ENCODE measurements at places on chromosomes 12 and 14. TPM values are rescaled to one million over a fixed set of nuclear protein-coding genes. Genes with fewer than 3 reads are reported as not detected.

DNA sequence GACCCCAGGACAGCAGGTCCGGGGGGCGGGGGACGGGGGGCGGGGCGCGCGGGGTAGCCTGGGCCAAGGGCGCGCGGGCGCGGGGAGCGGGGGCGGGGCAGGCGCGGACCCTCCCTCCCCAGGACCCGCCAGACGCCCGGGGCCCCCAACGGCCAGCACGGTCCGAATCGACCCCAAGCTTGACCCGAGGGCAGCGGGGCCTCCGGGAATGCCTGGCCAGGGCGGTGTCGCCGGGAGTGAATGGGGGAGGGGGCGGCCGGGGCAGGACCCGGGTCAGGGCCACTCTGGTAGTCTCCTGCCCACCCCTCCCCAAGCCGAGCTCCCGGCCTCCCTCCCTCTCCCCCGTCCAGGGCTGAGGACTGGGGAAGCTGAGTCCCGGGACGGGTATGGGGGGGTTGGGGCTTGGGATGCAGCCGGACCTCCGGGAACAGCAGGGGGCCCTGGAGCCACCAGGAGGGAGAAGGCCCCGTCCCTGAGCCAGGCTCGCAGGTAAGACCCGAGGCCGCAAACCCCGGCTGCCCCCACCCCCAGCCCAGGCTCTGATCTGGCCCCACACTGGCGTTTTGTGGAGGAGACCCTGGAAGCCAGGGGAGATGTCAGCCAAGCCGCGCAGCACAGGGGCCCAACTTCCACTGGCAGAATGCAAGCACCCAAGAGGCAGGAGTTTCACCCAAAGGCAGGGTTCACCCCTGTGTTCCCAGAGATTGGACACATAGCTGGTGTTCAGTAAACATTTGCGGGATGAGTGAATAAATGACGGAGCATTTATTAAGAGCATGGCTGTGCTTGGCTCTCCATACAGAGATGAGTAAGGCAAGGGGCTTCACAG, 545 bp upstream of the GALNT9 start:
- no peak for DNase-seq

GRCh38 chr14:92380582-92380981, 57.6 kb downstream of the SLC24A4 start:
- DNase-seq = no peak

DNA sequence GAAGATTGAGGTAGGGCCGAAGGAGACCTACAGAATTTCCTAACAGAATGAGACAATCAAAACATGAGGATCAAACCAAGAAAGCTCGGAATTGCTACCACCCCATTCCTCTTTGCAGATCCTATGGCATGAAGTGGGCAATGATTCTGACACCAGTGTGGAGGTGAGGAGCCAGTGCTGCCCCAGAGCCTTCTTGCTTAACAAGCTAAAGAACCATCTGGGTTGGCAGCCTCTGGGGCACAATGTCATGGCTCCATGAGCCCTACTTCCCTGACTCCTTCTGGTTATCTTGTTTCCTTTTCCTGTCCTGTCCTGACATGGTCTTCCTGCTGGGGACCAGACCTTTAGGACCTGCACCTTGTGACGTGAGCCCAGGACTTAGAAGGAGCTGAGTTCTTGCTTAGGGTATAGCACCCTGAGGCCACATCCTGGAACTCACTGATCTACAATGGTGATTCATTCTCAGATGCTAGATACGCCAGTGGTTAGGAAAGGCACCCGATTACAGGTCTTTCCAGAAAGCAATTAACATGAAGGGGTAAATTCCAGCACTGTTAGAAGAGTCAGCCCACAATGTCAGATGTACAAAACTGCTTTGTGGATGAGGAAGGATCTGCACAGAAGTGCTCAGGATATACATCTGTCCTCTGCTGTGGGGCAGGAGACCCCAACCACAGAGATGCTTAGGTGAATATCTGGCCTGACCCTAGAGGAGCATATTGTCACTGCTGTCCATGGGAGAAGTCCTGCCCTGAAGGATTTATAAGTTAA, 324.2 kb downstream of the ZFP36L1 start:
- no peak for DNase-seq

DNA sequence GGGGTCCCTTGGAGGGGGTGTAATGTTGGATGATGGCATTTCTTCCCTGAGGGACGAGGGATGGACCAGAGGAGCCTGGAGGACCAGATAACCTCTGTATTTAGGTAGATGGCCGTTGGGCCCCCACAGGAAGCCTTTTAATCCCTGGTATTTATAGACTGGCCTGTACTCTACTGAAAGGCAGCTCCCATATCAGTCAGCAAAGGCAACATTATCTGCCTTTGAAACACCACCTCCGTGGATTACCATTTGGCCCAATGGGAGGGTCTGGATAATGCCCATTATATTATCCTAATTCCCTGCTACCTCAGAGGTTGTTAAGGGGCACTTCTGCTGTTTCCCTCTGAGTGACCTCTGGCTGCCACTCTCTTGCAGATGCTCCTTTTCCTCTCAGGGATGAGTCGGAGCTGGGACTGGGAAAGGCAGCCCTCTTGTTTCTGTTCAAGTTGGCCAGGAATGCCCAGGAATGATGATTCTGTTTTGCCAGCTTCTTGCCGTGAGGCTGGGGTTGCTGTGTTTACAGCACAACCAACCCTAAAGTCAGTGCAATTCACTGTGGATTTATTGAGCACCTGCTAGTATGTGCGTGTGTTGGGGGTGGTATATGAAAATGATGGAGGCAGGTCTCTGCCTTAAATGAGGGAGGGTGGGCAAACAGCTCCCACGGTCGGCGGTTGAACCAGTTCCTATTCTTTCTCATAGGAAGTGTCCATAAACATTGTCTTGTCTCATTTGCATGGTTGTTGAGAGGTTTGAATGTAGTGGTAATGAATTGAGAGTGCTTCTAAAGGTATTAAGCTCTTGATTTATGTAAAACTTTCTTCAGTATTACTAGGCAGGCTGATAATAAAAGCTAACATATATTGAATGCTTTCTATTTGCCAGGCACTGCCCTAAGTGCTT, 18.1 kb downstream of the SUSD6 start:
- DNase-seq = no peak

DNA sequence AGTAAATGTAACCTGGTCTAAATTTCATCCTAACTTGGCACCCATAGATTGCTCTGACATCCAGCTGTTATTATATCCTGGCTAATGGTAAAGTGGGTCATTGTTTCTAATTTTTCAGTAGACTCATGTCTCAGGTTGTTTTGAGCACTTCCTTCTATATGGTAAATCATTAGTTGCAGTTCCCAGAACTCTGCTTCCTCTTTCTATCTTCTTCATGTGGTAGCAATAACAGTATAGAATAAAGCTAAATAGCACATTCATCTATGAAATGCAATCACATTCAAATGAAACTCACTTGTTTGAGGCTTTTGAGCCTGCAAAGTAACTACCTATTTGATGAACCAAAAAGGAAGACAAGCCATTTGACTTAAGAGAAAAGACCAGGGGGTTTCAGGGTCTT, 65.1 kb upstream of the GZMB start:
- DNase-seq = no peak

DNA sequence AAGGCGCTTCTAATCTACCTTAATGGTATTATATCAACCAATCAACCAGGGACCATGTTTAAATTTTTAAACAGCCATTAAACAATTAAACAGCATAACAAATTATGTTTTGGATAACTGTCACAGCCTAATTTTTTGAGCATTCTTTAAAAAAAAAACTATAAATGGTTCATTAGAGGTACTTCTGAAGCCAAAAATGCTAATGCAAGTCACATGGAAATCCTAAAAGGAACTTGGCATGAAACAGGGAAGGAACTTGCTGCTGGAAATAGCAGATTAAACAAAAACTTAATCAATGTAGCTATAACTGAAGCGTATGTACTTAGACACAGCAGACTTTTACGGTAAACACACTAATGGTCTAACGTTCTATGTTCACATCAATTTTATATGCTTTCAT, 190.2 kb upstream of the BTG1 start:
- DNase-seq = no peak

DNA sequence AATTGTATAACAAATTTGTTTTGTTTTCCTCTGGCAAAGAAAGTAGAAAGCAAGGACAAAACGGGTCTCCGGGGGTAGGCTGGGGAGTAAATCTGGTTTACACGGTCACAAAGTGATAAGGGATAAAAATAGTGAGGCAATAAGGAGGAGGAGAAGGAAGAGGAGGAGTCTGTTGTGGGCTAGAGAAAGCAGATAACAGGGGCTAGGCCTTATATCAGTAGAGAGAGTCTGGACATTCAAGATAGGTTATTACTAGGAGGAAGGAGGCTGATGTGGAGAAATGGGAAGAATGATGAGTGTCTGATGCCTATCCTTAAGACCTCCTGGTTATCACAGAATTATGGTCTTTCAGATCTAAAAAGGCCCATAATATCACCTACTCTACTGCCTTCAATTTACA, 83.2 kb upstream of the SSTR1 start:
- no peak for DNase-seq

DNA sequence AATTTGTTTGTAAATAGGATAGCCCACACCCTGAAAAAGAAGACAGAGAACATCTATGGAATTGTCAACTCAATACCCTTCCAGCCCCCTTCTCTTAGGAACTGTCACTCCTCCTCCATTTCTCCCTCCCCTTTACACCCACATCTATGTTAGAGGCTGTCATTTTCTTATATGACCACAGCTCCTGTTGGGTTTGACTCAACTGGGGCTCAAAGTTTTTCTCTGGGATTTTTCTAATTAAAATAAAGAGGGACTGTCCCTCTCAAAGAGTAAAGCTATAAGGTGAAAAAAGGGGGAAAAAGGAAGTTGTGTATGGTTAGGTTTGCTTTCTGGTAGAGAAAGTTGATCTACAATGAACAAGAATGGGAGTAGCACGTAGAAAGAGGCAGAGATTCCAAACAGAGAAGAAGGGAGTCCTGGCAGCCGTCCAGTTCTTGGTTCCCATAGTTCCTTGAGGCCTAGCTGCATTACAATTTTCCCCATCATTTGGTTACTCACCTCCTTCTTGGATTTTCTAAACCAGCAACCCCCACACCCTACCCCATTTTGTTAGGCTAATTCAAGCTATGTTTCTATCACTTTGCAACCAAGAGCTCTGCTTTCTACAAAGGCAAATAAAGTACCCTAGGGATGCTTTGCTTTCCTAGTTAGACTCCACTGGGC, 44.3 kb upstream of the STK38L start:
- DNase-seq = no peak

The SLC25A21 gene
- not detected for total RNA-seq

- no peak for DNase-seq
These were observed 264.9 kb downstream of the CCER1 start for GRCh38 chr12:90690120-90690519.

- no peak for DNase-seq
These were observed 191.3 kb upstream of the TBX3 start for GRCh38 chr12:114875313-114875712.

DNA sequence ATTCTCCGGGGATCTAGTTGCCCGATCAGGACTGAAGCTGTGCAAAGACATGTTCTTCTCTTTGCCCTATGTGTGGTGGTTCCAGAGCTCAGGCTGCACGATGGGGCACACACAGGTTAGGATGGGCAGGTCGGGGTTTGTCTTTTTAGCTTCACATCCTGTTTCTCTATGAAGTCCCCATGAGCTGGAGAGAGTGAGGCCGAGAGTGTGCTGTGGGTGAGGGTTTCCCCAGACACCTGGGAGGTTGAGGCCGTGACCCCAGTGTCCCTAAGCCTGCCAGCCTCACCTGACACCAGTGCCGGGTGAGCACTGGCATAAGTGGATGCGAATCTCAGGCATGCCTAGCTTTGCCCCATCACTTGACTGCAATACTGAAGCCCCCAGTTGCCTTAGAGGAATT, 32.9 kb upstream of the IGF1 start:
- no peak for DNase-seq

DNA sequence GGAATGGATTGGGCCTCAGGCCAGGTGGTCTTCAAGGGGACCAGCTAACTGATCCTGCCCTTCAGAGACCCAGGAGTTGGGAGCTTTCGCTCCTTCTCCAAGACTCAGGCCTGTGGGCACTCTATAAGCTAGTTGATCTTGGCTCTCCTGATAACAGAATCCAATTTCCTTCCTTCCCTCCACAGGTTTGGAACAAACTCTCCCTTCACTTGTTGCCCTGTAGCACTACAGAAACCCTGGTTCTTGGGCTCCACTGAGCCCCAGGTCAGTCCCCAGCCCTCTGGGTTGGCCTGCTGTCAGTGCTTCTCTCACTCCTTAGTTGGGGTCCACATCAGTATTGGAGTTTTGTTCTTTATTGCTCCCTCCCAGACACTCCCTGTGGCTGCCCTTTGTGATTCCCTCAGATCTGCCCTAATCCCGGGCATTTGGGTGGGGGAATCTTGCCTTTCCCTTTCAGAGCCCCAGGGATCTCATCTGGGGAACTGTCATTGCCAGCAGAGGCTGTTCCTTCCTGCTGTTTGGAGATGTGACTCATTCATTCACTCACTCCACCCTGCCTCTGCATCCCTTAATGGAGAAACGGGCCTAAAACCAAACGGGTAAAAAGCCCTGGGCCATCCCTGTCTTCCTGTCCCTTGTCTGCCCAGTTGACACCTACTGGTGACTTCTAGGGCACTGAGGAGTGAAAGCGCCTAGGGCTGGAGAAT, 4.4 kb upstream of the GPD1 start:
- no peak for DNase-seq

The TMEM119 gene
- 0.24 TPM for total RNA-seq

DNA sequence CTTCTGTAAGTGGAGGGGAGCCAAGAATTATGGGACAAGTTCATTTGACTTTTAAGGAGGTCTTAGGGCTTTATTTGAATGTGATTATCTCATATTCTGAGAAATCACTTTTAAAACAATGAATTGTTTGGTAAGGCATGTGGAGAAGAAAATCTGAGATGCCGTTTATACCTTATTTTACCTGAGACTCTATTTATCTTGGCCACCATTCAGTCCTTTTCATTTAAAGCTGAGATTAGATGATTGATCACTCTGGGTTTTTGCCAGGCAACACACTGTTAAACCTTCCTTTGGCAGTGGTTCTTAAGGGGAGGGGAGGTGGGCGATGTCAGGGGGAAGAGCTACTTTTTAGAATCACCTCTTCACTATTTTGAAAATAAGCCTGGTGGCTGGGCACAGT, 11.4 kb downstream of the CAND1 start:
- no peak for DNase-seq

DNA sequence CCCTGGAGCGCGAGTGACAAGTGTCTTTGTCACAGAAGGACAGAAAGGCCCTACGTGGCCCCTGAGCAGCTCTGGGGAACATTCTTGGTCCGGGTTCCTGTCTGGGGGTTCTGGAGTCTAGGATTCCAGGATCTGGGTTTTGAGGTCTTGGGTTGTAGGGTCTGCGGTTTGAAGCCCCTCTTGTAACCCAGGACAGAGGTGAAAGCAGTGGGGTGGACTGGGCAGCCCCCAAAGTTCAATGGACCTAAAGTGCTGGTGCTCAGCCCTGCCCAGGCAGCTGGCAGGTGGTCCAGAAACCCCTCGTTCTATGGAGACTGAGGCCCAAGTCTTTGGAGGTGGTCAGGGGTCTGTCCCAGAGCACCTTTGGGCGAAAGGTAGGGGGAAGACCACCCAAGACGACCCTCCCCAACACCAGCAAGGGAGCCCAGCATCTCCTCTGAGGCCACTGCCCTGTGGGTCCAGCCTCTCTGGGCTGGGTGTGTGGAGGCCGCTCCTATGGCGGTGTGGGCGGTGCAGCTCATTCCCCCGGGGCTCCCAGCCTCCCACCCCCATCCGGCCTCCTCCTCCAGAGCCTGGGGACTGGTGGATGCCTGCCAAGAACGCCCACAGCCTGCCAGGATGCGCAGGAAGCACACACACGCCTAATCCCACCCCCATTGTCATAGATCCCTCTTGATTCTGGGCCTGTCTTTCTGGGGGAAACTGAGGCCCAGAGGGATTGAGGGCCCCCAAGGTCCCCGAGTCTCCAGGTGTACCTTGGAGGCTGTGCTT, 30.2 kb upstream of the ANKRD9 start:
- no peak for DNase-seq

- no peak for DNase-seq
These were observed 139.1 kb downstream of the MED13L start for GRCh38 chr12:116138364-116138763.

The TPPP2 gene
- total RNA-seq = not detected

All from suprapubic skin (tissue), 4 donors.